ENCODE measurements at places on chromosomes 11 and 22.

- no peak for DNase-seq
These were observed 4.6 kb downstream of the PHOX2A start for GRCh38 chr11:72239313-72239848.

- peak; percentile 35 for DNase-seq
These were observed at the start of gene SYTL2 for GRCh38 chr11:85810871-85811611. SYTL2 (minus strand) TSS chr11:85811141; CDS start chr11:85757725, 53,416 bp downstream.

DNA sequence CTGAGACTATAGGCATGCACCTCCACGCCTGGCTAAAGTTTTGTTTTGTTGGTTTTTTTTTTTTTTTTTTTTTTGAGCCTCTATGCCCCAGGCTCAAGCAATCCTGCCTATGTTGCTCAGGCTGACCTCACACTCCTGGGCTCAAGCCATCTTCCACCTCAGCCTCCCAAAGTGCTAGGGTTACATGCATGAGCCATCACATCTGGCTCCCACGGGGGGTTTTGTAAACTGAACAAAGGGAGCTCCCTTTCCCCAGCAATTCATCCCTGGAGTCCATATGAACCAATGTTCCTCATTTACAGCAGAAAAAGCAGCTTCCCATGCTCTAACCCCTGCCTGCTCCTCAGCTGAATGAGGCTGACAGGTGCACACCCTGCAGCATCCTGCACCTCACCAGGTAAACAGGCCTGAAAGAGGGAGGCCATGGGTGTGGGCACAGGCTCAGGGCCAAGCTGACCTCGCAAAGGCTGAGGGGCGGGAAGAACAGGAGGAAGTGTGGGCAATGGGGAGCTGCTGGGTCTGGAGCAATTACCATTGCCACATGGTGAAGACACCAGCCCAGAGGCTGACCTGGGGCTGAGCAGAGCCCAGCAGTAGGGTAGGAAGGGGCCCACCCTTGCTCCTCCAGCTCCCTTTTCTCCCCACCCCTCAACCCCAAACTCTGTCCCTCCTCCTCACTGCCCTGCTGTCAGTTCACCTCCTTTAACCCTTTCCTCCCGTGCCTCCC lies 58.2 kb downstream of the RBX1 start:
- DNase-seq = no peak

DNA sequence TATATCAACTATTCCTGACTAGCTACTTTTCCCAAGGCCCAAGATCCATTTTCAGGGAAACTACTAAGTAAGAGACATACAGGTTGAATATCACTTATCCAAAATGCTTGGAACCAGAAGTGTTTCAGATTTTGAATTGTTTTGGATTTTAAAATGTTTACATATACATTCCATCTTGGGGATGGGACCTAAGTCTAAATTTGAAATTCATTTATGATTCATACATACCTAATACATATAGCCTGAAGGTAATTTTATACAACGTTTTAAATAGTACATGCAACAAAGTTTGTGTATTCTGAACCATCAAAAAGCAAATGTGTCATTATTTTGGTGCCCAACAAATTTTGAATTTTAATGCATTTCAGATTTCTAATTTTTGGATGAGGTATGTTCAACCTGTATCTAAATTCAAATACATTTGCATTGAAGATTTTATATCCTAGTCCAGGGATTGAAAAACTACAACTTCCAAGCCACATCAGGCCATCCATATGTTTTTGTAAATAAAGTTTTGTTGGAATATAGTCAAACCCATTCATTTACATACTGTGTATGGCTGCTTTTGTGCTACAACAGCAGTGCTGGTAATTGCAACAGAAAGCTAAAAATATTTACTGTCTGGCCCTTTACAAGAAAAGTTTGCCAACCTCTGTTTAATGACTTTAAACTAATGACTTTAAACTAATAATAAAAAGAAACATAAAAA lies 73.3 kb downstream of the CWF19L2 start:
- DNase-seq = no peak

GRCh38 chr11:34558673-34559072 lies 45.1 kb upstream of the ELF5 start:
- no peak for DNase-seq

DNA sequence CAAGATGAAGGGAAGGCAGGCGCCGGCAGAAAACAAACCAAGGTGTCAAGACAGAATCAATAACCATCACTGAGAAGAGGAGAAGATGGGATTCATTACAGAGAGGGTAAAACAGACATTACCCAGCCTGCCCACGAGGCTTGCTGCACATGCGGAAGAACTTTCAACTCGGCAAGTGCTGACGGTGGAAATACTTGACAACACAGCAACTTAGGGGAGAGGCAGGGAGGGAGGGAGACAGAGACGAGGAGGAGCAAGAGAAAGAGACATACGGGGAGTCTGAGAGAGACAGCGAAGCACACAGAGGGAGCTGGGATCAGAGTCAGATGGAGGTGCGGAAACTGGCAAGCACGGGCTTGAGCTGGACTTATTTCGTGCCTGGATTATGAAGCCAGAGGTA lies 129.3 kb upstream of the NECTIN1 start:
- no peak for DNase-seq

DNA sequence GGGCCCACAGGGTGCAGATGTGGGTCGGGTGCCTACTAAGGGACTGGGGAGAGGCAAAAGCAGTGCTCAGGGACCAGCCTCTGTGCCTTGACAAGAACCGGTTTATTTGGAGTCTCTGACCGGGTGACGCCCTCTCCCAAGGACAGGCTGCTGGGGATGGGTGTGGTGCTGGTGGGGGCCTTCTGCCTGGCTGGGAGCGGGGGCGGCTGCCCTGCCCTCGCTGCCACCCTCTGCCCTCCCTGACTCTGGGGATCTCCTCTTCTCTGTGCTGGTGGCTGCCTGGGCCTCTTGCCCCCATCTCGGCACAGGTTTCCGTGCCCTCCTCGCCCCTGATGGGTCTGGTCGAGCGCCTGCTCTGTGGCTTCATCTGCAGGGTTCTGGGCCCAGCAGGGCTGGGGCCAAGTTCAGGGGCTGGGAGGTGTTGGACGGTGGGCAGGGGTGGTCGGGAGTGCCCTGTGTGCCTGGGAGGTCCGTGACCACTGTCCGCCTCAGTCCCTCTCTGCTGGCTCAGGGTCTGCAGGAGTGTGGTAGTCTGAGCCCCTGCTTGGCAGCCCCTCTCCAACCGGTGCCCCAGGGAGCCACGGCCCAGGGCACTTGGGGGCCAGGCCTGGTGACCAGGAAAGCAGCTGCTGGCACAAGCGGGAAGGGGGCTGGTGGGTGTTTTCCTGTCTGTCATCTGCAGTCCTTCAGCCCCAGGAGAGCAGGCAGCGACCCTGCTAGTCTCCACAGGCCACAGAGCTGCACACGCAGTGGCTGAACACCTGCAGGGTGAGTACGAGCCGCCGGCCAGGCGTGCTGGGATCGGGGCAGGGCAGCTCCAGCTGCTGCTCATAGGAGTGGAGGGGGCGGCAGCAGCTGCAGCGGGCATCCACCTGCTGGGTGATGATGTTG lies 23.5 kb downstream of the MUC6 start:
- DNase-seq = no peak

DNA sequence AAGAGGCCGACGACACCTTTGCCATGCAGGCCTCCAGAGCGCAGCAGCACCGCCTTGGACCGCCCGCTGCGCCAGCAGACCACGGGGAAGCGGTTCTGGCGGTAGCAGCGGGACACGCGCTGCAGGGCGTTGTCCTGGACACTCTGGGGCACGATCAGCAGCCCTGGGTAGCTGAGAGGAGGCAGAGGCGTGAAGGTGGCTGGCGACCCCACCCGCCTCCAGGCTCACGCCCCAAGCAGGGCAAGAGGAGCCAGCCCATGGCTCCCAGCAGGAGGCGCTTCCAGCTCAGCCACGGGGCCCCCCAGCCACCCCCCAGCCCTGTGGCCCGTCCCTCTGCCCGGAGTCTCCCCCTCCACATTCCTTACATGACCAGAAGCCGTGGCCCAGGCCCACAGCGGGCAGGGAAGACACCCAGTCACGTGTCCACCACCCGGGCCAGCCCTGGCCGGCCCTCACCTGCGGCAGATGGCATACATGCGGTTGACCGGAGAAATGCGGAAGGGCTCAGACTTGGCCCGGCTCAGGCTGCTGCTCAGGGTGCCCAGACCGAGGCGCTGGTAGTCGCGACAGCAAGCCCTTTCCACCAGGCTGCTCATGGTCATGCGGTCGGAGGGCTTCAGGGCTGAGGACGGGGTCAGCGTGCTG lies 15.2 kb downstream of the SBF1 start:
- no peak for DNase-seq

GRCh38 chr22:36608987-36609386 lies 80.0 kb upstream of the EIF3D start:
- DNase-seq = no peak

GRCh38 chr11:65373839-65374580 lies 8.4 kb downstream of the SLC25A45 start:
- no peak for DNase-seq

GRCh38 chr22:37077802-37078448 lies 26.4 kb downstream of the KCTD17 start:
- DNase-seq = peak; percentile 58

DNA sequence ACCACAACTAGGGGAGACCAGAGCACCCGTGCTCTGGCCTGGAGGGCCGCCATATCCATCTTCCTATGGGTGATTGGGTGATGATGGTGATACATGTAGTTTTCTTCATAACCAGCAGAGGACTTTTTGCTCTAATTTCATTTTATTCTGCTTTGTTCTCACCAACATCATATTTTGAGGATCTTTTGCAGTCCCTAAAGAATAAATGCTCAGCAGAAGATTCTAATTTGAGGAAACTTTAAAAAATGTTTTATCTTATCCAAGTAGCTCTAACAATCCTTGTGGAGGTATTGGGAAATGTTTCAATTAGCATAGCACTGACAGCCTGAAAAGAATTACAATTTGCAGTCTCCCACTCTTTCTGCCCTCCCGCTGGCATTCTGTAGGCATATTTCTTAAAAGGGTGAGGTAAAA lies 544.0 kb downstream of the NTM start:
- no peak for DNase-seq

DNA sequence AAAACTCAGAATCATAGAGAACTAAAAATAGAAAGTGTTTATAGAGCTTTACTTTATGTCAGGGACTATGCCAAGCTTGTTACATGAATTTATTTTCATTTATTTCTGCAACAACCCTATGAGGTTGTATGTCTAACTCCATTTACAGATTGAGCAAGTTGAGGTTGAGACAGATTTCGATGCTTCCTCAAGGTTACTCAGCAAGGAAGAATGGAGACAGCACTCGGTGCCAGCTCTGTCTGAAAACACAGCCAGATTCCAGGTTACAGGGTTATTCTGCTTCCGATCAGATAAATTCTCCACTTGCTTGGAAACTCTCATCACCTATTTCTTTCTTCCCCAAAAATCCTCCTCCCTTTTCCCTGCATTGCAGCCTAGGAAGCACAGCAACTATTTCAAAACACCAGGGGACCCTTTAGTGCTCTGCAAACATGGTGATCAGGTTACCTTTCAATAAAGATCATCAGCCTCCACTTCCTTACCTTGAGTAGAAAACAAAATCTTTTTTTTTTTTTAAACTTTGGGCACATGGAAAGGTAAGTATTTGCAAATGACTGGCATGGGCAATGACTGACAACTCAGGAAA lies 7.0 kb downstream of the MMP3 start:
- no peak for DNase-seq

GRCh38 chr11:18492888-18493287 lies 33.9 kb downstream of the TSG101 start:
- no peak for DNase-seq

DNA sequence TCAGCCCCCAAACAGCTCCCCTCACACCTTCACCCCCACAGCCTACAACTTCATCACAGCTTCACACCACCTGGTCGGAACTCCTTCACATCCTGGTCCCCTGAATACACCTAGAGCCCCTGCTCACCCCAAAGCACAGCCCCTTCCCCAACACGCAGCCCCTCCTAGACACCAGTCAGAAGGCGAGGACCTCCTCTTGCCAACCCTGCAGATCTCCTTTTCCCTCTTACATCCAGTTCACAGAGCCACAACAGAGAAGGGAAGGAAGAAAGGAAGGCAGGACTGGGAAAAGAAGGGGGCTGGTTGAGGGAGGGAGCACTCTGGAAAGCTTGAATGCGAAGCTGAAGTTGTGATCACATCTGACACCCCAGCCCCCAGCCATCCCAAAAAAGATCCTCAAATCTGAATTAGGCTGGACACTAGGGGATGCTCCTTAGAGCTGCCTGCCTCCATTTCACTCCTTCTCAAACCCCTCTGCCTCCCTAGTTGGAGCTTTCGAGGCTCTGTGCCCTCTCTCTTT lies 629 bp downstream of the CCKBR start:
- DNase-seq = no peak

GRCh38 chr22:44214187-44214586 lies 33.5 kb downstream of the PARVG start:
- DNase-seq = no peak

- DNase-seq = no peak
These were observed 217.3 kb upstream of the GRIA4 start for GRCh38 chr11:105392556-105392955.

- no peak for DNase-seq
These were observed 46.1 kb downstream of the RASSF10 start for GRCh38 chr11:13055200-13055599.

DNA sequence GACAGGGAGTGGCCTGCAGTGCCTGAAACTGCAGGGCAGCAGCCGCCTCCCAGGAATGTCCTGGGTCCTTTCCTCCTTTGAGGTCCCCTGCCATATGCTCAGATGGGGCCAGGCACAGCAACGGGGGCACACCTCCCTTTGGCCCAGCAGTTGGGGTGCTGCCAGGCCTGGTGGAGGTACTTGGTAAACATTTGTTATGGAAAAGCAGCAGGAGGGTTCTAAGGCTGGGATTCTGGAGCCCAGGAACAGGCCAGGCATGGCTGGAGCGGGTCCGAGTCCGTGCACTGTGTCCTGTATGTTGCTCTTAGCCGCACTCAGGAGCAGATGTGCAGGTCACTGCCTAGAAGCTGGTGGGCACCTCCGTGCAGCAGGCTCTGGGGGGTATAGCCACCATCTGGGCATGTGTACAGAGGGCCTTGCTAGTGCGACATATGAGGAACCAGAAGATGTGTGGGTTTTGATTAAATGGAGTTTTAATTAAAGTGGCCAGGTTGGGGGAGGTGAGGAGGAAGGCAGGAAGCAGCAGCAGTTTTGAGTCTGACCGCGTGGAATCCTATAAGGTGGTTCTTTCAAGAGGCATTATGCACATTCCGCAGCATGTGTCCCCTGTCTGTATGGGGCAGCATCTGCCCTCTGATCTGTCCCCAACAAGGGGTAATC lies 1.5 kb downstream of the ADORA2A start:
- no peak for DNase-seq

DNA sequence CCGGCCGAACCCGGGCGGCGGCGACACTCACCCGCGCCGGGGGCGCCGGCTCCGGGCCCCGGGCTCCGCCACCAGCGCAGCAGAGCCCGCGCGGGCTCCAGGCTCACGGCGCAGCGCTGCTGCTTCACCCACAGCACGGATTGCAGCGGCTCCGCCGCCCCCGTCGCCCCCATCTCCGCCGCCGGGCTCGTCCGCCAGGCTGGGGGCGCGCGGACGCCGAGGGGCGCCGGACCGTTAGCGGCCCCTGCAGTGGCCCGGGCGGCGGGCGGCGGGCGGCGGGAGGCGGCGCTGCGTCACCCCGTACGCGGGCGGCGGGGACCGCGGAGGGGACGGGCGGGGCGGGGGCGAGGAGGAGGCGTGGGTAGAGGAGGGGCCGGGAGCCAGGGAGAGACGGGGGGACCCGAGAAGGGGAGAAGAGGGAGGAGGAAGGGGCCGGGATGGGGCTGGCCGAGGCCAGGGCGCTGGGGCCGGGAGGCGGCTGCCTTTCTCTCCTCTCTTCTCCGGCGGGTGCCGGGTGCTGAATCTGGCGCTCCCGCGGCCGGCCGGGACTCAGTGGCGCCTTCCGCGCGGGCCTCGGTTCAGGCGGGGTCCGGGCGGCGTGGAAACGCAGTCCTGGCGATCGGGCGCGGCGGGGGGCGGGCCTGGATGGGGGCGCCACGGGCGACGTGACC lies at the start of gene CERK:
TSS of gene CERK (minus strand) at position 277 of the 671 bp plus-strand sequence. CDS start at position 173, 104 bp downstream.
- DNase-seq = no peak
